Hepatocyte (in vitro differentiated cells): ENCODE measurements at places on chromosomes 2 and 18. TPM values are rescaled to one million over a fixed set of nuclear protein-coding genes. Genes with fewer than 3 reads are reported as not detected.

DNA sequence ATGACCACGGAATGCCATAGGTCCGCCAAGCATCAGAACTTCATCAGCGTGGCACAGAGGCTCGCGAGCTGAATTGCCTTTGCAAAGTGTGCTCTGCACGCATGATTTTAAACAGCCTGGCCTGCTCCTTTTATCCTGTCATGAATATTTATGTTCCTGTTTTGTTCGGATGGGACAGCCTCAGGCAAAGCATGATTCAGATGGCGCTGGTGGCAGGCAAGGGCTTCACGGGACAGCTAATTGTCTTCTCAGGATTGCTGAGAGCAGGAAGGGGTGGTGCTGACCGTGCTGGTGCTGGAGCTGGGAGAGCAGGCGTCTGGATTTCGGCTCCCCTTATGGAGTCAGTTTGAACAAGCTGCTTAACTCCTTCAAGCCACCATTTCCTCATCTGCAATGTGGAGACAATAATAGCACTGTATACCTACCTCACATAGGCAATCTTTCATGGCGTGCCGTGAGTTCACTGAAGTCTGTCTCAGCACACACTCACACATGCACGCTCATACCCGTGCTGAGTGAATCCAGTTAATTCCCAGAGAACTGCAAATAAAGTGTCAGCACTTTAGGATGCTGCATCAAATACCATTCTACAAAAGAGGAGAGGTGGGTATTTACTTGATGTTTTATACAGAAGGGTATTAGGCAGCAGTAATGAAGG is 79.7 kb upstream of the APCDD1 start:
- peak overlapping the region; percentile 71 for H3K27ac ChIP-seq
- H3K36me3 ChIP-seq = no peaks in the 10 kb centered on the region
- peaks cover 15% of the 10 kb centered on the region for H3K4me1 ChIP-seq
- H3K4me3 ChIP-seq = no peak overlapping the region

DNA sequence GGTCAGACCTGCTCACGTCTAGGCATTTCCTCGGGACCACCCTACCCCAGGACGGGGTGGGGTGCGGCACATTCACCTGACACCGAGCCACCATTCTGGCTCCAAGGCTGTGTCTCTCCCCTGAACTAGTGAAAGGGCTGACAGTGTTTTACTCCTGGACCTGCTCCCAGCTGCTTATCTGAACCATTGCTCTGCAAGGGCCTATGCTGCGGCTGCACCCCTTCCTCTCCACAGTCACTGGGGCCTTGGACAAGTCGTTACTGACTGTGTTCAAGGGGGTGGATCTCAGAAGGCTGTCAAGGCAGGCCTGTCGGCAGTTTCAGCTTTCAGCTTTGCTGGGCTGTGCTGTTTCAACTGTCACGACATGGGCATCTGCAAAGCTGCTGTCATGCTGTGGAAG is 11.7 kb downstream of the CREG2 start:
- H3K4me3 ChIP-seq = no peak overlapping the region
- no peaks in the 10 kb centered on the region for H3K4me1 ChIP-seq
- H3K36me3 ChIP-seq = no peaks in the 10 kb centered on the region
- H3K27me3 ChIP-seq = no peaks in the 10 kb centered on the region
- DNase-seq = no peak
- H3K27ac ChIP-seq = no peak overlapping the region

DNA sequence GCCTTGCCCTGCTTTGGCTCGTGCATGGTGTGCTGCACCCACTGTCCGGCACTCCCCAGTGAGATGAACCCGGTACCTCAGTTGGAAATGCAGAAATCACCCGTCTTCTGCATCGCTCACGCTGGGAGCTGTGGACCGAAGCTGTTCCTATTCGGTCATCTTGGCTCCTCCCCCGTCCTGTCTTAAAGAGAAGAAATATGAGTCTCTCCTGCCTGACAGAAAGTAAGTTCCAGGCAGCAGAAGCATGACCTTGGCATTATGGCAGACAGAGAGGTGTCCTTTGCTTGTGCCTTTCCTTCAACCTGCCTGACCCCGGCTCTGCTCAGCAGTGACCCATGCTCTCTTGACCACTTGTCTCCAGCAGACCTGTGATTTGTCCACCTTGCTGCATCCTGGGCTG is 62.5 kb upstream of the CYP1B1 start:
- no peaks in the 10 kb centered on the region for H3K27me3 ChIP-seq
- DNase-seq = no peak
- H3K4me1 ChIP-seq = no peaks in the 10 kb centered on the region
- H3K36me3 ChIP-seq = no peaks in the 10 kb centered on the region

- no peaks in the 10 kb centered on the region for H3K27me3 ChIP-seq
- H3K4me3 ChIP-seq = no peak overlapping the region
- no peak overlapping the region for H3K27ac ChIP-seq
- H3K36me3 ChIP-seq = no peaks in the 10 kb centered on the region
- no peaks in the 10 kb centered on the region for H3K4me1 ChIP-seq
These were observed 146.3 kb upstream of the RIOK3 start for GRCh38 chr18:23306822-23307221.

DNAJC5G gene
- total RNA-seq = not detected in 2 replicates

GRCh38 chr2:181250691-181251090 is 206.5 kb upstream of the ITGA4 start:
- no peak for DNase-seq
- H3K4me3 ChIP-seq = no peak overlapping the region
- H3K4me1 ChIP-seq = no peaks in the 10 kb centered on the region
- H3K36me3 ChIP-seq = no peaks in the 10 kb centered on the region
- no peak overlapping the region for H3K27ac ChIP-seq

GALNT14 gene
- 1.4 and 2.2 TPM in 2 replicates for total RNA-seq

DNA sequence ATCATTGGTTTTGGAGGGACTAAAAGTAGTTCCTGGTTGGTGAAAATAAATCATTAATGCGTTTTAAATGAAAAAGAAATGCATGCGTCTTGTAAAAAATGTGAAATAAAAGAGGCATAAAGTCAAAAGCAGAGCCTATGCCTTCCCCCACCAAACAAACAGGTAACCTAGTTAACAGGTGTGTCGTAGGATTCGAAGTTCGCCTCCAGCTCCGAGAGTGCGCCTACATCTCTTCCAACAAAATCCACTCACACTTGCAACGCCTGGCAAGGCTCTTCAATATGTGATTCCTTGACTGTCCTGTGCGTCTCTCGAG is 677 bp upstream of the SMAD4 start:
- peaks cover 33% of the 10 kb centered on the region for H3K4me1 ChIP-seq
- H3K27me3 ChIP-seq = no peaks in the 10 kb centered on the region
- DNase-seq = no peak
- H3K36me3 ChIP-seq = no peaks in the 10 kb centered on the region
- H3K27ac ChIP-seq = peak overlapping the region; percentile 97

LRPPRC gene
- 83.6 and 87.3 TPM in 2 replicates for total RNA-seq

- H3K27ac ChIP-seq = no peak overlapping the region
- DNase-seq = no peak
- no peaks in the 10 kb centered on the region for H3K4me1 ChIP-seq
These were observed 159.2 kb upstream of the THUMPD2 start for GRCh38 chr2:39938035-39938835.

UPP2 gene
- 0.52 and 0.70 TPM in 2 replicates for total RNA-seq

- no peak for DNase-seq
- no peak overlapping the region for H3K4me3 ChIP-seq
- no peaks in the 10 kb centered on the region for H3K27me3 ChIP-seq
- H3K4me1 ChIP-seq = no peaks in the 10 kb centered on the region
These were observed 315.7 kb upstream of the CWC22 start for GRCh38 chr2:180322781-180323180.
